ENCODE measurements at places on chromosomes 6 and 20. TPM values are rescaled to one million over a fixed set of nuclear protein-coding genes. Genes with fewer than 3 reads are reported as not detected.

DNA sequence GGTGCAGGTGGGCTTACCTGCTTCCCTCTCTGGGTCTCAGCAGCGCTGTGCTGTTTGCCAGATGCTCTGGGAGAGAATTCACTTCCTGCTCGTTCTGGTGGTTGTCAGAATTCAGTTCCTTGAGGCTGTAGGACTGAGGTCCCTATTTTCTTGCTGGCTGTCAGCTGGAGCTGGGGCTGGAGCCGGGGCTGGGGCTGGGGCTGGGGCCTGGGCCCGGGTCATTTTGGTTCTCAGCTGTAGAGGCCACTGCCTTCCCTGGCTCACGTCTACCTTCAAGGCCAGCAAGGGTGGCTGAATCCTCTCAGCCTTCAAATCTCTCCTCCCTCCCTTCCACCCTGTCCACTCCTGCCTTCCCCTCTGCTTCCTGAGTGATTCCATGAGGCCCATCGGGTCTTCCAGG, 16.8 kb upstream of the PHACTR3 start:
- DNase-seq: no peak
- H3K4me3 ChIP-seq: no peak overlapping the region
- no peaks in the 10 kb centered on the region for H3K36me3 ChIP-seq
- H3K4me1 ChIP-seq: peaks cover 10% of the 10 kb centered on the region

- H3K36me3 ChIP-seq: peaks cover 4% of the 10 kb centered on the region
- no peak for DNase-seq
- H3K4me3 ChIP-seq: no peak overlapping the region
- H3K27ac ChIP-seq: no peak overlapping the region
These were observed 68.3 kb upstream of the TRAF3IP2 start for GRCh38 chr6:111673937-111674336.

GRCh38 chr20:5192570-5193431, 66.0 kb downstream of the CDS2 start:
- peaks cover 33% of the 10 kb centered on the region for H3K36me3 ChIP-seq
- H3K27me3 ChIP-seq: no peaks in the 10 kb centered on the region
- H3K4me1 ChIP-seq: peaks cover 28% of the 10 kb centered on the region
- DNase-seq: no peak
- no peak overlapping the region for H3K4me3 ChIP-seq

- no peak for DNase-seq
- H3K27me3 ChIP-seq: no peaks in the 10 kb centered on the region
- H3K4me3 ChIP-seq: no peak overlapping the region
- H3K4me1 ChIP-seq: no peaks in the 10 kb centered on the region
- no peaks in the 10 kb centered on the region for H3K36me3 ChIP-seq
These were observed 152.6 kb downstream of the BCKDHB start for GRCh38 chr6:80259118-80259517.

- DNase-seq: no peak
- no peak overlapping the region for H3K27ac ChIP-seq
- no peaks in the 10 kb centered on the region for H3K36me3 ChIP-seq
These were observed 242.5 kb downstream of the LRFN2 start for GRCh38 chr6:40344566-40345167.

STX11 gene
- total RNA-seq: 15.9 TPM

RSPH9 gene
- 0.15 TPM for total RNA-seq

DNA sequence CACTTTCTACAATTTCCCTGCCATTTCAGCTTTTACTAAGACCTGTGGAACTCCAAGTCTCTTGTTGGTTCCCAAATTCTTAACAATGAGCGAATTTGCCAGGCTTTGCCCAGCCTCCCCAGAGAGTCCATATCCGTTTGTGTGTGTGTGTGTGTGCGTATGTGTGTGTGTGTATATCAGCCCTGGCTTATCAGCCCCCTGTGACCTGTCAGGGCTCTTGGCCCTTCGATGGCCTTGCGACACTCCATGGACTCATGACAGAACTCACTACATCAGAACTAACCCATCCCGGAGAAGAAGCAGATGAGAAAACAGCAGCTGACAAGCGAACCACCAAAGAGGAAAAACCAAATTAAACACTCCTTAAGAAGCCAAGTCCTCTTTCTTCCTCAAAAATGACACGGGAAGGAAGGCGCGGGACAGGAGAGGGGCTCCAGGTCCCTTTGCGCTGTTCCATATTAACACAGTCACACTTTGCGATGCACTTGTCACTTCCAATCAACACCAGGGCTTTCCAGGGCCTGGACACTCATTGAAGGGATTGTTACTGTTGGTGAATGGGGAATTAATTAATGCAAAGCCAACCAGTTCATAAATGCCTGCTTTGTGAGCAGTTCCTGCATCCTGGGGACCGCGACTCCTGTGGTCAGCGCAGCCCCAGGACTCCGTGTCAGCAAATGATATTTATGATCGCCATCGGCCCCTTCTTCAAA, 524.0 kb downstream of the CD83 start:
- H3K36me3 ChIP-seq: no peaks in the 10 kb centered on the region
- no peak for DNase-seq
- H3K4me3 ChIP-seq: no peak overlapping the region
- H3K27me3 ChIP-seq: no peaks in the 10 kb centered on the region

DNA sequence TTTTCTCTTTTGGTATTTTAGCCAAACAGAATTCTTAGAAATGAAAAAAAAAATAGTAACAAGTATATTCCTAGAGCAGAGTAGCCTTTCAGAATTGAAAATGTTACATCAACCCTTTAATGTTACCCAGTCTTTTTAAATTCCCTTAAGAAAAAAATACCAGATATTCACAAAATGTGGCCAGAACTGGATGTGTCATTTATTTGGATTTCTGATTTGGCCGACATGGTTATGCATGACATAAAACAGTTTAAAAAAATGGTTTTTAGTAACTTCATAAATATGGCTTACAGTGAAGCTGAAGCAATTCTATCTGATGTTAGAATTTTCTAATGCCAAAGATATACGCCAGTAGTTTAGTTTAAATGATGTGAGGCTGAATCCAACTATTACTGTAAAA, 112.0 kb downstream of the ATXN1 start:
- DNase-seq: no peak
- no peaks in the 10 kb centered on the region for H3K4me1 ChIP-seq
- H3K36me3 ChIP-seq: no peaks in the 10 kb centered on the region
- H3K27ac ChIP-seq: no peak overlapping the region
- no peaks in the 10 kb centered on the region for H3K27me3 ChIP-seq
- H3K4me3 ChIP-seq: no peak overlapping the region

- no peaks in the 10 kb centered on the region for H3K36me3 ChIP-seq
- H3K27ac ChIP-seq: no peak overlapping the region
- no peaks in the 10 kb centered on the region for H3K27me3 ChIP-seq
- peak; percentile 70 for DNase-seq
- no peak overlapping the region for H3K4me3 ChIP-seq
These were observed 37.7 kb downstream of the PMEPA1 start for GRCh38 chr20:57672164-57672563.

DNA sequence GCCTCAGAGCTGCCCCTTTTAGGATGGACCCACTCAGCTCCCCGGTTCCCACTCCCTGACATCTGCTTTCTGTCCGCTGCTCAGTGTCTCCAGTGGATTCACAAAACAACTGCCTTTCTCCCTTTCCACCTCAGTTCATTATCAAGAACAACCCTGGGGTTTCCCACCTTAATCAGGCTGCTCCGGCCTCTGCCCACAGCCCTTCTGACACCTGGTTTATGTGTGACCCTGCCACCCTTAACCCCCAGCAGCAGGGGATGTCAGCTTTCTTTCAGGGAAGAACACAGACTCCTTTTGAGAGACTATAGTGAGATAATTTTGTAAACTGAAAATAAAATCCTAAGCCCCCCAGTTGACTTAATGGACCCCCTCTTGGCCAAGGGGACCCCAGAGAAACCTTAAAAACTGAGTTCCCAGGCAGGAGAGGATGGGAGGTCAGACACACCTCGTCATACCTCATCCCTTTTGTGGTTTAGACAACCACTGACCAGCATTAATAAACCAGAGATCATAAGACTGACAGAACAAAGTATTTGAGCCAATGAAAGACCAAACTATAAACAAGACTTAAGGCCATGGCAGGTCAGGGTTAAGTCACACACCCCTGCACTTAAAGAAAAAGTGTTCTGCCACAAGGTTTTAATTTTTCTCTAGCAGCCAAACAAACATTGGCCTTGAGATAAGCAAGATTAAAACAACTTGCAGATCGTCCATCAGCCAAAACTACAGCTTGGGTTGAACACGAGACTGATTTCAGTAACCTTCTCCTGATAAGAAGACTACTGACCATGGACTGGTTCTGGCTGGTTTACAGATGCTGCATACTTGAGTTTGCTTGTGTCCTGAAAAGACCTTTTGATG, 42.4 kb upstream of the DDR1 start:
- no peak overlapping the region for H3K27ac ChIP-seq
- no peak for DNase-seq
- no peaks in the 10 kb centered on the region for H3K27me3 ChIP-seq
- H3K4me3 ChIP-seq: no peak overlapping the region

LAMA5 gene
- 60.4 TPM for total RNA-seq

DNA sequence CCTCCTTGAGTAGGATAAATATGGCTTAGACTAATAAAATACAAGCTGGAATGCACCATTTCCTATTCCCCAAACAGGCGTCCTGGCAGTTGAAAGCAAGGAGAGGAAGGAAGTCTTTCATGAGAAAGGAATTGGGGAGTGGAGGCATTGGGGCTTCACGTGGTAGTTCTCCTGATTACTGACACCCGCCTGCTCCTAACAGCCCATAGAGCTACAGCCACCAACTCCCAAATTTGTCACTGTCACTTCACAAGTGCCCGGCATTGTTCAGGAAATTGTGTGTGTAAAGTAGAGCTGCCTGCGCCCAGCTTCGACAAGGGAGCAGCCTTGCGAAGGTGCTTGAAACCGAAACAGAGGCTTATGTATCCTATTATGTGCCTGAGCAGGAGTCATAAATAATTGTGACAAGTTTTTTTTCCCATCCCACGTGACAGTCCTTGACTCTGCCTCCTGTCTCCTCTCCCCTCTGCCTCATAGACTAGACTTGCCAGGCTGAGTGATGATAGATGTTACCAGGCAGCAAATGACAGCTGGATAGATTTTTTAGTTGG, 301.7 kb upstream of the ZFP64 start:
- no peak for DNase-seq
- H3K4me3 ChIP-seq: peak overlapping the region; percentile 21
- H3K27me3 ChIP-seq: no peaks in the 10 kb centered on the region

DNA sequence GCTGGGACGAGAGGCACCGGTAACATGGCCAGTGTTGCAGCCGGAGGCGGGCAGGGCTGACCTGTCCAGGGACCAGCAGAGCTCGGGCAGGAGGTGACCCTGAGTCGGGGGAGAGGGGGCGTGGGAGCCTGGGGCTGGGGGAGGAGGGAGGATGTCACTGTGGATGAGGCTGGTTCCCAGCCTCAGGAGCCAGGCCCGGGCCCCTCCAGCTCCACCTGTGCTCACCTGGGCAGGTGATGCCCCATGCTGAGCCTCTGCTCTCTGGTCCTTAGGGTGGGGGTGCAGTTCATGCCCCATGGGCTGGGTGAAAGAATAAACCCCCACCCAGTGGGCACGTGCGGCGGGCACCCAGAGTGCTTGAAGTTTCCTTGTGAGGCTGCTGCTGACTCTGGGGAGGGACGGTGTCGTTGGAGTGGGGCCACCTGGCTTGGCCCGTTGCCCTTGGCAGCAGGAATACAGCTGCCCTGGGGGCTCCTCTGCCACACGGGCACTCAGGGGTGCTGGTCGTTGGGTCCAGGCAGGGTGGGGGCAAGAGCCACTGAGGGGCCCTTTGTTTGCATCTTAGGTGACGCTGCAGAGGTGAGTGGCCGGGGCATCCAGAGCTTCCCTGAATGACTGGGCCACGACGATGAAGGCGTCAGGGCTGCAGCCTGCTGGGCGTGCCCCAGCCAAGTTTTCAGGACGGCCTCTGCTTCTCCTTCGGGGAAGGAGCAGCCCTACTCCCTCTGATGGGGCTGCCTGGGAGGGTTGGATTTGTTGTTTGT, 24.7 kb upstream of the BHLHE23 start:
- no peak for DNase-seq

ZSCAN16 gene
- 2.4 TPM for total RNA-seq

GRCh38 chr6:28125401-28125800, 992 bp downstream of the ZSCAN16 start:
- H3K36me3 ChIP-seq: peaks cover 46% of the 10 kb centered on the region
- no peak for DNase-seq
- H3K27me3 ChIP-seq: no peaks in the 10 kb centered on the region
- peak overlapping the region; percentile 68 for H3K4me3 ChIP-seq
- H3K27ac ChIP-seq: no peak overlapping the region

- DNase-seq: no peak
- no peaks in the 10 kb centered on the region for H3K36me3 ChIP-seq
- H3K27ac ChIP-seq: no peak overlapping the region
- H3K27me3 ChIP-seq: no peaks in the 10 kb centered on the region
These were observed 141.2 kb downstream of the CDK19 start for GRCh38 chr6:110674096-110674495.

RAET1L gene
- total RNA-seq: not detected

- H3K36me3 ChIP-seq: no peaks in the 10 kb centered on the region
- peaks cover 4% of the 10 kb centered on the region for H3K4me1 ChIP-seq
- H3K4me3 ChIP-seq: no peak overlapping the region
- no peaks in the 10 kb centered on the region for H3K27me3 ChIP-seq
These were observed 256.1 kb upstream of the PLCB4 start for GRCh38 chr20:8812817-8813216.

ZKSCAN8 gene
- 16.2 TPM for total RNA-seq

- DNase-seq: no peak
- peaks cover 3% of the 10 kb centered on the region for H3K27me3 ChIP-seq
- no peaks in the 10 kb centered on the region for H3K36me3 ChIP-seq
- H3K4me3 ChIP-seq: no peak overlapping the region
- H3K27ac ChIP-seq: no peak overlapping the region
- no peaks in the 10 kb centered on the region for H3K4me1 ChIP-seq
These were observed 388.8 kb downstream of the THBS2 start for GRCh38 chr6:168864541-168865460.
